Osteoblast (primary cell): ENCODE measurements at places on chromosomes 5 and 9. TPM values are rescaled to one million over a fixed set of nuclear protein-coding genes. Genes with fewer than 3 reads are reported as not detected.

GRCh38 chr5:103434057-103434456 is 128.5 kb downstream of the NUDT12 start:
- DNase-seq = no peak

DNA sequence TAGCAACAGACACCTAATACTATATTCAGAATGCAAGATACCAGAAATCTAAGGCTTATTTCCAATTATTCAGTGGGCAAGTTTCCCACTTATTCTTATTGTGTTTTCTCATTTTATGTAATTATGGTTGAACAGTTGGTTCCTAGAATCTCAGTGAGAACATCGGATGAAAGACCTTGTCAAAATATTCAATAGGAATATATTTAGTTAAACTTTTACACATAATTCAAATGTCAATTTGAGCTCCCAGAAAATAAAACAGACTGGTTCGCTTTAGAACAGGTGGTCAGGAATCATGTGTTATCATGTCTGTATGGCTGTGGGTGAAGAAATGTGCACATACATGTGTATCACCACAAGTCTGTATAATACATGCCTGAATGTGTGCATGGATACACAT is 447.8 kb downstream of the MED10 start:
- no peak for DNase-seq

GRCh38 chr5:103259705-103260355 is 1.3 kb downstream of the MACIR start:
- DNase-seq = no peak

TSSK1B gene
- 0.72 and 0.88 TPM in 2 replicates for total RNA-seq

DNA sequence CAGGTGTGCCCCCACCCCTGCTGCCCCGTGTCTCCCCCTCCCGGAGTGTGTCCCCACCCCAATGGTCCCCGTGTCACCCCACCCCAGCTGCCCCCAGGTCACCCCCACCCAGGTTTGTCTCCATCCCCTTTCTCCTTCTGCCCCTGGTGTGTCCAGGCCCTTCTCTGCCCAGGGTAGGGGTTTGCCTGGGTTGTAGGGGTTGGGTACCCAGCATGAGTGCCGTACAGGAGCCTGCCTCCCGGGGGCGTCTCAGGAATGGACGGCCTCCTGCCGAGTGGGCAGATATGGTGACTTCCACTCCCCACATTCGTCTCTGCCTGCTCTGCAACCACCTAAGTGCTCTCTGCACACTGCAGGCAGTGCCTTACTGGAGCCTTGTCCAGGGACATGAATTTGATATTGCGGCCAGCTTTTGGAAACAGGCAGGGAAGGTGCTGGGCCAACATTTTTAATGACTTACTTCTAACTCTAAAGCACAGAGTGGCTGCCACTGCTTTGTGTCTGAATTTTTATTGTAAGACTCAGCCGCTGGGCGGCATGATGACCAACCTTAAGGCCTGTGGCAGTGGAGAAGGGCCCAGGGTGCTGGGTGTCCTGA is 6.7 kb downstream of the LRRC14B start:
- DNase-seq = peak; percentile 70

GRCh38 chr9:8715788-8716187 is 916.2 kb upstream of the DMAC1 start:
- DNase-seq = no peak

DNA sequence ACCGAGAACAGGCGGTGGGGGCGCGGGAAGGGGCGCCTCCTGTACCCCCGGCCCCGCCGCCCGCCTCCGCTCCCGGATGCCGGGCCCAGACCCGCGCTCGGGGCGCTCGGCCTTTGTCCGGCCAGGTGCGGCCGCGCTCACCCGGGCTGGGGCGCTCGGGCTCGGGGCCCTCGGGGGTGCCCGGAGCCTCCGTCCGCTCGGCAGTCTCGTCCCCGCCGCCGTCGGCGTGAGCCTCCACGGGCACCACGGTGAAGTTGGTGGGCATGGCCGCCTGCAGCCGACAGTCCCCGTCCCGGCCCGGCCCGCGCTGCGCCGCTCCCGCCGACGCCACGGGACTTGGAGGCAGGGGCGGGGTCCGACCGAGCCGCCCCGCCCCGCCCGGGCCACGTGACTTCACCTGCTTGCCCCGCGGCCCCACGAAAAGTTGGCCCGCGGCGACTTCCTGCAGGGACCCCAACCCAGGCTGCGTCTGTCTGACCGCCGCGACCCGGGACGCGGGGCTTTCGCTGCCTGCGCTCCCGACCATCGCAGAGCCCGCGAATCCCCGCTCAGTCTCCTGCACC is at the start of gene SLC12A7:
TSS of gene SLC12A7 (minus strand) at position 337 of the 563 bp plus-strand sequence. CDS start at position 265, 72 bp downstream.
- peak; percentile 96 for DNase-seq

ROPN1L gene
- total RNA-seq = 0.59 and 0.72 TPM in 2 replicates

DNA sequence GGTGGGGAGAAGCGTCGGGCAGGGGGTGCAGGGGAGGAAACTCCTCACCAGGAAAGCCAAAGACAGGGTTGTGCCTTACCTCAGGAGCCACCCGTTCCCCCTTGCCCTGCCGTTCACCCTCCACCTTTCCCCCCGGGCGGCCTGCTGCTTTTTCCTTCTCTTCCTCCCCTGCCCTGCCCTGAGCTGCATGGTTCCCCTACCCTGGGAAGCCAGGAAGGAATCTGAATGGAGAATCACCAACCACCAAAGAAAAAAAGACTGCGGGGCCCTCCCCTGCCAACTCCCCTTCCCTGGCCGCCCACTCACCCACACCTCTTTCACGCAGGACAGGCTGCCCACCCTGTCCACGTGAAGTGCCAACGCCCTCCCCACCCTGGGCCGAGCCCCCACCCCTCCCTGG is 820 bp upstream of the NFX1 start:
- peak; percentile 63 for DNase-seq

GRCh38 chr9:110148384-110148783 is 59.6 kb downstream of the C9orf152 start:
- no peak for DNase-seq

DNA sequence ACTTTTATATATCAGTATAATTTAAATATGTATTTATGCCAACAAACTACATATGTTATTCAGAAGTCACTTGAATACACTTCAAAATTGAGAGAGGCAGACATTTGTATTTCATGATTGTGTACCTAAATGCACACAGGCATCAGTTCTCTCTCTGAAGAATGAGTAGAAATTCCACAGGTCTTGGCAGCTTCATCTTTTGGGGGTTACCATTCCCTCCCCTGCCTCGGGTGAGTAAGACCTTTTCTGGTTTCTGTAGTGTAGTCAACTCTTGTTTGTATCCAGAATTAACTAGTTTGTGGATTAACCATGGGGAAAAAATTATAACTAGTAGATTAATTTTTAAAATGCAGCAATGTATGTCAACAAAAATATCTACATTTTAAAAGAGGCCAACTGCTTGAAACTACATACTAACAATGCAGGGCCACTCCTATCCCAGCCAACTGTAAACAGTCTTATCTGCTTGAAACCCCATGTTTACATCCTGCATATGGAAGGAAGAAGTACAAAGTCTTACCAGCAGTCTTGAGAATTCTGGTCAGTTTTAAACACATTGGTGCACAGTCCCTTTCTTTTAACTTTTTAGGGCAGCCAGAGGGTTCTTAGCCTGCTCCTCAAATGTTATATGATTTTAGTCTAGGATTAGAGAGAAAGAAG is 339.6 kb upstream of the KIF2A start:
- no peak for DNase-seq

FGFR4 gene
- total RNA-seq = 0.29 and 1.1 TPM in 2 replicates

SPATA31D1 gene
- not detected in 2 replicates for total RNA-seq

DNA sequence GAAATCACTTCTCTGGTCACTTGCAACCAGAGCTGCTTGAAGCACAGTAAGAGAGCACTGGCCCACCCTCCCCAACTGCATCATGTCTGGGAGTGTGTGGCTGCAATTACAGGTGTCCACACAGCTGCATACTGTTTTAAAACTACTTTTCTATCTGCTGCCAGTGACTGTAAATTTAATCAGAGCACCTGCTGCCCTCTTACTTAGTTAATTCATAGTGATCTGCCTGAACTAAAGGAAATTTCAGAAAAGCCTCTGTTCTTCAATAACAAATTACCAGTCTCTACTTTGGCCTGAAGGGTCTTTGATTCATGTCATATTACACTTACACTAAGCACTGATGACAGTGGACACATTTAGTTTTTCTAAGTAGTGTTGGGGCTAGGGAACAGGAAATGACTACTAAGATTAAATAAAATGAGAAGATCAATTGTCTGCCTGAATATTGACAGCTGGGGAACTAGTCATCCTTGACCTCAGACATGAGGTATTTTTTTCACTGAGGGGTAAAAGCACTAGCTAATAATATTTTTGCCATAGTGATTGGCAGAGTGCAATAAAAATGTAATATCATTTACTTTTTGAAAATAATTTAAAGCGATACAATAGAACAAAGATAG is 788.9 kb upstream of the GRAMD2B start:
- DNase-seq = no peak

SNX2 gene
- total RNA-seq = 124 and 128 TPM in 2 replicates

DNA sequence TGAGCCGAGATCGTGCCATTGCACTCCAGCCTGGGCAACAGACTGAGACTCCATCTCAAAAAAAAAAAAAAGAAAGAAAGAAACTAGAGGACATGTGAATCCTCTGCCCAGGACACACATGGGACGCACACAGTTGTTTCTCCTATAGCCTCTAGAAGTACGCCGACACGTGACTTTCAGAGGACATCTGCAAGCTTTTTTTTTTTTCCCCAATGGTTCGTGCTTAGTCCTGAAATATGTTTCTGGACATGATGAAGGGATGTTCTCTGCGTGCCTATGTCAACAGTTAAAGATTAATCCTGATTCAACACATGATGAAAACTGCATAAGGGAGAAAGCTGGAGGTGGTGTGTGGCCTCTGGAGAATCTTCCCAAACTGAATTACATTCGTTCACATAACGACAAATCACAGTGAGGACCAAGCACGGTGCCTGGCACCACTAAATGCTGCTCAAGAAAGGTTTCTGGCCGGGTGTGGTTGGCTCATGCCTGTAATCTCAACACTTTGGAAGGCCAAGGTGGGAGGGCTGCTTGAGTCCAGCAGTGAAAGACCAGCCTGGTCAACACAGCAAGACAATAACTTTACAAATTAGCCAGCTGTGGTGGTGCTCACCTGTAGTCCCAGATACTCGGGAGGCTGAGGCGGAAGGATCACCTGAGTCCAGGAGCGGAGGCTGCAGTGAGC is 9.8 kb downstream of the COL23A1 start:
- DNase-seq = no peak

PCDHGA12 gene
- 20.6 and 33.6 TPM in 2 replicates for total RNA-seq

C1QTNF2 gene
- under 0.01 TPM in 1 of 2 replicates, not detected in the other for total RNA-seq

DNA sequence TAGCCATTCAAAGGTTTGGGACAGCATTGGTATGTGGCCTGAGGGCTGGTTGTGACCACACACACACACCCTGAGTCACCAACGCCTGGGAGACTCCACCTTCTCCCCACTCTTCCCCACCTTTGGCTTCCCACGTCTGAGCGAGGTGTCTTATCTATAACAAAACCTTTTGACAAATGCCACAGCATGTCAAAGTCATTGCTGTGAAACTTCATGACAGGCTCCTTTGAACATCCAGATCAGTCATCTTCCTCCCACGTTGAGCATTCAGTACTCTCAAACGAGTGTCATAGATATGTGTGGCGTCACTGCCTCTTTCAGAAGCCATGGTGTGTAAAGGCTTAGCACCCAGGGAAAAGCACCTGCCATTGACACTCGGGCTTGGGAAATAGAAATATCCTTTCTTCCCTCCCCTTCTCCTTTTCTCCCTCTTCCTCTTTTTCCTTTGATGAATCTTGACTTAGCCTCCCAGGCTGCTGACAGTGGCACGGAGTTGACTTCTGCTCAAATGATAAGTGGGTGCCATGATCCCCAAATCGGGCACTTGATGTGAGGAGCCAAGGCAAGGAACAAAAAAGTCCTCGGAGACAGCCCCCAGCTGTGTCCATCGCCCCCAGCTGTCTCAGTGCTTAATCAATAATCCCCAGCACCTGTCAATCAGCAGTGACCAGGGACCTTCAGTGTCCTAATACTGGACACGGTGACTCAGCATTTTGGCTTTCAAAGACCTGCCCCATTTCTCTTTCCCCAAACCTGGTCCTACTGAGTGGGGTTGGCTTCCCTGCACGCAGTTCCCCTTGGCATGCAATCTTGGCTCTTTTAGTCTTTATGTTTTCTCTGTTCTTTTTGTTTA is 114.8 kb downstream of the FGF18 start:
- DNase-seq = no peak

- DNase-seq = no peak
Measured at GRCh38 chr5:37132646-37133045, 116.5 kb downstream of the CPLANE1 start.

PDE6A gene
- under 0.01 TPM in 2 replicates for total RNA-seq

DNA sequence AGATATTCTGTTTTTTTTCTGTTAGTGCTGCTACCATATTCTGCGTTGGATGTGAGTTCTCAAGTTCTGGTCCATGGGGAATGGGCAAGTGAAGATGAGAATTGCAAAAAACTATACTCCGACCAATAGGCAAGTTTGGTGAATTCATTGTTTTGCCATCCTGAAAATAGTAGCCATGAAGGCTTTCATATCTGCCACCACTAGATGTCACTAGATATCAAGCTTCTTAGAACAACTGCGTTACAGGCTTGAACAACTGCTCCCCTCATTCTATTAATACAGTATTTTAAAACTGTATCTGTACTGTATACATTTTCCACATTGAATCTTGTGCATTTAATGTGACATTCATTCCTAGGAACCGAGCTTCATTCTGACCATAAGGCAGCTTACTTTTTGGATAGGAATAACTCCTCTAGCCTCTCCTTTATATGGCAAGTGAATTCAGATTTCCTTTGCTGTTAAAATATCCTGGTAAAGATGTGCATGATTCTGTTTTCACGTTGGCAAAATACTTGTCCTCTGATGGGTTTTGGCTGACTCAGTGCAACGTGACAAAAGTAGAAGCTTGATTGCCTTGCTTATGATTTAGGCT is 163.6 kb downstream of the SREK1 start:
- DNase-seq = peak; percentile 75

CYSRT1 gene
- 1.1 and 1.5 TPM in 2 replicates for total RNA-seq

TRPM6 gene
- total RNA-seq = under 0.01 and 0.29 TPM in 2 replicates

DNA sequence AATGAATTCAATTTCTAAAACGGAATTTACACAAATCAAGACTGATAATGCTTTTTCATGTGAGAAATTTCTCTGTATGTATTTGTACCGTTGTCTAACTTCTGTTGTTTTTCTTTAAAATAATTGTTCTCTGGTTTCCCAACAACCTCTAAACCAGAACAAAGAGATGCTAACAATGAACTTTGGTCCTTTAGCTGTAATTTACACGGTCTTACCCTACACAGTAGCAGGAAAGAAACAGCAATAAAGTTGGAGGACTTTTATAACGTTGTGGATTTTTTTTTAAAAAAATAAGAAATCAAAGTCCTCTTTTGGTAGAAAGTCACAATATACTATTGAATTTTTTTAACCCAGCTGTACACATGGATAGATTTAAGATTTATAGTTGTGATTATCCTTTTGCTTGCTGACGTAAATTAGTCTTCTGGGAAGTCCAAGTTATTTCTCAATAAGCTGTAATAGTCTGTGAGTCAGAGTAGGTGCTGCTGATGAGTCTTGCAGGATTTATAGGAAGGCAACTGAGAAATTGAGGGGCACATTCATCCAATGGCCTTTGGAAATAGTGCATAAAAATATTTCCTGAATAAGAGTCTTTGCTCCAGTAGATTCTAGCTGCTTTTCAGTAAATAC is 76.8 kb upstream of the PCSK1 start:
- DNase-seq = peak; percentile 63

GRCh38 chr5:11477786-11478185 is 426.5 kb downstream of the CTNND2 start:
- peak; percentile 53 for DNase-seq
